CD4-positive, CD25-positive, alpha-beta regulatory T cell (primary cell): ENCODE measurements at places on chromosomes 1 and 21. TPM values are rescaled to one million over a fixed set of nuclear protein-coding genes. Genes with fewer than 3 reads are reported as not detected.

DNA sequence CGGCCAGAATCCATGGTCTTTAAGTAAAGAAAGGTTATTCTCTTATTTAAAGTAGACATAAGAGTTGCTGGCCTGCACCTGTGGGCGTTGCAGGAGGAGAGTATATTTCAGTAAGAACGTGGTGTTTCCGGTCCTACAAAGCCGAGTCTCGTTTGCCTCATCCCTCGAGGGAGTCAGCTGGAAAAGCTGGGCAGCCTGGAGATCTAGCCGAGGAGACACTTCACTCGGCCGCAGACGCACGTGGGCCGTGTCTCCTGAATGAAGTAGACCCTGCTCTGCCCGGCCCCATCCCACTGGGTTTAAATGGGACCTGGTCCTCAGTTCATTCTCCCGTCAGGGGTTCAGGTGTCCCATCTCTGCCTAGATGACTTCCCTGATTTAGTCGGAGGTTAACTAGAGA, 14.9 kb downstream of the SLC45A1 start:
- DNase-seq: no peak

- no peak for DNase-seq
Observed at GRCh38 chr1:212255705-212256307, 29.4 kb upstream of the PPP2R5A start.

- no peak for DNase-seq
Observed at GRCh38 chr1:86751923-86752322, 47.5 kb downstream of the SH3GLB1 start.

DNA sequence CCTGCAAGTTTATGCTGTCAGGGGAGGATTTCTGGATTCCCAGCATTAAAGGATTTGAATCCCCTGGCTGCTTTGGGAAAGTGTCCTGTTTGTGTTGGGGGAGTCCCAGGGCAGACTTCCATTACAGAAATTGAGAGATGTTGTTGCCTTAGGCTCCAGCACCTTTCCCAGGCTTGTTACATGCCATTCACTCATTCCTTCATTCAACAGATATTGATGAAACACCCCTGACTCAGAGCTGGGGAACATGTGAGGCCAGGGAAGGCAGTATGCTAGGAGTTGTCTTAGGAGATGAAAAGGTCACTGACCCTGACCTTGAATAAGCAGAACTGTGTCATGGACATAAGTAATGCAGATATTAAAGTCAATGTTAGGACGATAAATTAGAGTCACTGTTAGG, 161.7 kb downstream of the NTMT2 start:
- no peak for DNase-seq

DNA sequence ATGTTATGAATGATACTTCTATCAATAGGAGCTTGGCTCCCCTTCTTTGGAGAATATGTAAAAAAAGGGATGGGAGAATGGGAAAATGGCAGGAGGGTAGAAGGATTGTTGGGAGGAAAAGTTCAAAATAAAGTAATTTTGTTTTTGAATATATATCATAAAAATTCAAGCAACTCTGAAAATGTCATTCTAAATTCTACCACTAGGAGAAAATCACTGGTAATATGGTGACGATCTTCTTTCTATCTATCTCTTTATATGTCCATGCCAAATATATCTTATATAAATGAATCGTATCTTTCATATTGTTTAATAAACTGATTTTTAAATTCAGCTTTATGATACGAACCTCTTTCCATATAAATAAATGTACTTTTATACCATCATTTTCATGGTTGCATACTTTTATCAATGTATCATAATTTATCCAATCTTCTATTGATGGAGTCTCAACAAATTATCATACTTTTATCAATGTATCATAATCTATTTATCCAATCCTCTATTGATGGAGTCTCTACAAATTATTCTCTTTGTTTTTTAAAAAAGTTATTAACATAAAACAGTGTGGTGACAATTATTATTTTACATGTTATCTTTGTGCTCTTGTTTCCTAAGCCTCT, 73.7 kb upstream of the MARK1 start:
- DNase-seq: no peak

DNA sequence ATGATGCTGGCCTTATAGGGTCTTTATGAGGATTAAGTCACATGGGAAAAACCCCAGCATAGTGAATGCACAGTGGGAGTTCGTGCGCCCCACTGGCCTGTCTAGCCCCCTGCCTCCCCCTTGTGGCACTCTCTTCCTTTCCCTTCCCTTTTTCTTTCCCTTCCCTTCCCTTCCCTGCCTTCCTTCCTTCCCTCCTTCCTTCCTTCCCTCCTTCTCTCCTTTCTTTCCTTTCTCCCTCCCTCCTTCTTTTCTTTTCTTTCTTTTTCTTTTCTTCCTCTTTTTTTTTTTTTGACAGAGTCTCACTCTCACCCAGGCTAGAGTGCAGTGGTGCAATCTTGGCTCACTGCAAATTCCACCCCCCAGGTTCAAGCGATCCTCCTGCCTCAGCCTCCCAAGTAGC, 38.6 kb downstream of the HTR6 start:
- no peak for DNase-seq

GRCh38 chr1:182376936-182377574, 14.5 kb downstream of the GLUL start:
- no peak for DNase-seq

DNA sequence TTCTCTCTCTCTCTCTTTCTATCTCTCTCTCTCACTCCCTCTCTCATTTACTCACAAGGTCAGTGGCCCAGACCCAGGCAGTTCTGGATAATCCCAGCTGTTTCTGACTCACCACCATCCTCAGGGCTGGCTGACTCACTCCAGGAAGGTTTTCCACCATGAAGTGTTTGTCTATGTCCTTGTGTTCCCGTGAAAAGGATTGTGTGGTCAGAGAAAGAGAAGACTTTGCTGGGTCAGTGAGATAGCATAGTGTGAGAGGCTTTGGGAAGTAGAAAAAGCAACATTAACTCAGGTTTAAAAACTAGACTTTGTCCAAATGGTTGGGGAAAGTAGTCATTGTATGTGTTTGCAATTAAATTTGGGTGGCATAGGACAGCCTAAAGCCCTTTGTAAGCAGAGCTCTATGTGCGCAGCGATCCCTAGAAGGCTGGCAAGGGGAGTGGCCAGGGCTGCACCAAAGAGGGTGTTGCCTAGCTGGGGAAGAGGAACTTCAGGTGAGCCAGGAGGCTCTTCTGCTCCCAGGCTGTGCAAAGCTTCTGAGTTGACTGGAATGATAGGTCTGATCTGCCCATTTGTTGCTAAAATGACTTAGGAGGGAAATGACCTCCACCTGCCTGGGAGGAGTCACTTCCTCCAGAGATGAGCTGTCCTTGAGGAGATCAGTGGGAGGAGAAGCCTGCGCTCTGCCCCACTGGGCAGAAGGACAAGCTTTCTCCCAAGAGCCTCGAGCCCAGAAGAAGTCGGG, 4.9 kb upstream of the CAPN2 start:
- DNase-seq: no peak

DNA sequence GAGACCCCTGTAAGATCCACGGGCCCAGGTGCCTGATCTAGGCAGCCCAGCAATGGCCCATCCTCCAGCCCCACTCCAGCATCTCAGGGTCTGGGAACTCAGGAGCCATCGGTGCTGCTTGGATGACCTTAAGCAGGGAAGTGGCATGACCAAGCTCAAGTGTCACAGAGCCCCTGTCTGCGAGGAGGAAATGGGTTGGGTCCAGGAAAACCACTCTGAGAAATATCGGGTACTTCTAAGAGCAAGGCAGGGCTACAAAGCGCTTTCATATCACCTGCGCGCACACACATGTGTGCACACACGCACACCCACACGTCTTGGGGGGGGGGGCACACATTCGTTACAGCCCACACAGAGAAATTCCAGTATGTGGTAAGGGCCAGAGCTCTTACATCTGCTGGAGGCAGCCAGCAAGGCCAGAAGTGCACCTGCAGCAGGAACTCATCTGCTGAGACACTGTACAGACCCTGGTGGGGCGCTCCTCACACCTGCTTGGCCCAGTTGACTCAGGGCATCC, 32.6 kb upstream of the SPOCD1 start:
- DNase-seq: peak; percentile 91

- DNase-seq: no peak
Observed at GRCh38 chr1:31677949-31678348, 25.9 kb downstream of the COL16A1 start.

GRCh38 chr1:118983558-118984041, 4.5 kb downstream of the TBX15 start:
- DNase-seq: no peak

DNA sequence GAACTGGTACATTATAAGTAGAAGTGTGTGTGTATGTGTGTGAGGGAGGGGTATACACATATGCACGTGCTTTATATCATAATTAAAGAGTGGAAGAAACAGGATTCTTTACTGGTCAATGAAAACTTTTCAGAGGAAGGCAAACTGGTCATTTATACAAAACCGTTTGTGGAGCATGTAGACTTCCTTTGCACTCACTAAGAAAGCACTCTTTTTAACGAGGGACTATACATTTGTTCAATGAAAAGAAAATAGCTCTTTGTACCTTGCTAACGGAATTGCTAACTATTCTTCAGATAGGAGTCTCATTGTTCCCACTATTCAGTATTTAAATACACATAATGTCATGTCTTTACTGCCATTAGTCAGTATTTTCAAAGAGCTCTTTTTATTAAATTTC, 219.3 kb downstream of the ST6GALNAC3 start:
- no peak for DNase-seq

DNA sequence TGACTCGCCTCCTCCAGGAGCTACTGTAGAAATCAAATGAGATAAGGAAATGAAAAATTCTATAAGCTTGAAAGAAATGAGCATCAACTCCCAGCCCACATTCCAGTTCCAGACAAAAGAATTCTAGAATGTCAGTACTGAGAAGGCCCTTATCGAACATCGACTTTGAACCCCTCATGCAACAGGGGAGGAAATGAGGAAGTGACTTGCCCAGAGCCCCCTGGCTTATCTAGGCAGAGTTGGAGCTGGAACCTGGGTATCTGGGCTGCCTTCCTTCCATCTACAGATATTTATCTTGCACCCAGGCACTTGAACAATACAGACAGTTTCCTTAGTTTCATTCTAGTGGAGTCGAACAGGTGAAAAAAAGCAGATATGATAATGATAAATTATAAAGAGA, 22.3 kb downstream of the MECR start:
- no peak for DNase-seq

GRCh38 chr21:41396558-41397075, 29.4 kb upstream of the MX1 start:
- DNase-seq: no peak

DNA sequence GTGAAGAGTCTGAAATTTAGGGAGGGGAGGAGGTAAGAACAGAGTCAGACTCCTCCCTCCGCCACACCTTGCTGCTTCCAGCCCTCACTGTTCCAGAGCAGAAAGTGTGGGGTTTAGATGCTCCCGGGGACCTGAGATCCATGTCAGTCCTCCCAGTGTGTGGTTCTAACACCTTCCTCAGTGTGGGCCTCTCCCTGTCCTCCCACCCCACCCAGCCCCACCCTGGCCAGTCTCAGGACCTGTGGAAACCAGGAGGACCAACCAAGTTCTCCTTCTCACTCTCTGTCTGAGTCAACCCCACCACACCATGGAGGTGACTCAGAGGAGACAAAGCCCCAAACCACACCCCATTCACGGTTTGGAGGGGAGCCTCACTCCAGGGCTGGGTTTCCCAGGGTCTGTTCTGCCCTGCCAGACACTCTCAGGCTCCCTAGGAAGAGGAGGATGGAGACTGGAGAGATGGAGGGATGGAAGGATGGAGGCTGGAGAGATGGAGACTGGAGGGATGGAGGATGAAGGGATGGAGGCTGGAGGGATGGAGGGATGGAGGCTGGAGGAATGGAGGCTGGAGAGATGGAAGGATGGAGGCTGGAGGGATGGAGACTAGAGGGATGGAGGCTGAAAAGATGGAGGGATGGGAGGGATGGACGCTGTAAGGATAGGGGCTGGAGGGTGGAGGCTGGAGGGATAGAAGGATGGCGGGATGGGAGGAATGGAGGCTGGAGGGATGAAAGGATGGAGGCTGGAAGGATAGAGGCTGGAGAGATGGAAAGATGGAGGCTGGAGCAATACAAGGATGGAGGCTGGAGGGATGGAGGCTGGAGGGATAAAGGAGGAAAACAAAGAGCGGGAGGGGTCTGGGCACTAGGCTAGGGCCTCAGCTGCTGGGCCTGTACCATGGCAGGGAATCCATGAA, 100.9 kb upstream of the RUNX3 start:
- peak; percentile 49 for DNase-seq

- no peak for DNase-seq
Observed at GRCh38 chr1:171457412-171457811, 27.9 kb upstream of the PRRC2C start.

DNA sequence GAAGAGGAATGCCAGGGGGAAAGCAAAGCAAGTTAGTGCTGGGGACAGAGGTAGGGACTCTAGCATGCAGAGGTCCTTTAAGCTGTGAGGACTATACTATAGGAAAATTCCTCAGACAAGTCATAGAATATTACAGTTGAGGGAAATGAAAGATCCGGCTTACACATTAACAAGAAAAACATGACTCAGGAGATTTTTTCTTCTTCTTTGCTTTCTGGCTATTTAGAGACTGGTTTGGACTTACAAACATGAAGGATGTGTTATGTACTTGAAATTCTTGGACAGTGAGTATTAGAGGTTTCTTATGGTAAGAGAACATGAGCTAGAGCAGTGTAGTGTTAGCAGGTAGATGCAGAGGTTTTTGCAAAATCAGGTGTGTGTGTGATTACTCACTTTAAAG, 24.9 kb downstream of the USP25 start:
- no peak for DNase-seq

DNA sequence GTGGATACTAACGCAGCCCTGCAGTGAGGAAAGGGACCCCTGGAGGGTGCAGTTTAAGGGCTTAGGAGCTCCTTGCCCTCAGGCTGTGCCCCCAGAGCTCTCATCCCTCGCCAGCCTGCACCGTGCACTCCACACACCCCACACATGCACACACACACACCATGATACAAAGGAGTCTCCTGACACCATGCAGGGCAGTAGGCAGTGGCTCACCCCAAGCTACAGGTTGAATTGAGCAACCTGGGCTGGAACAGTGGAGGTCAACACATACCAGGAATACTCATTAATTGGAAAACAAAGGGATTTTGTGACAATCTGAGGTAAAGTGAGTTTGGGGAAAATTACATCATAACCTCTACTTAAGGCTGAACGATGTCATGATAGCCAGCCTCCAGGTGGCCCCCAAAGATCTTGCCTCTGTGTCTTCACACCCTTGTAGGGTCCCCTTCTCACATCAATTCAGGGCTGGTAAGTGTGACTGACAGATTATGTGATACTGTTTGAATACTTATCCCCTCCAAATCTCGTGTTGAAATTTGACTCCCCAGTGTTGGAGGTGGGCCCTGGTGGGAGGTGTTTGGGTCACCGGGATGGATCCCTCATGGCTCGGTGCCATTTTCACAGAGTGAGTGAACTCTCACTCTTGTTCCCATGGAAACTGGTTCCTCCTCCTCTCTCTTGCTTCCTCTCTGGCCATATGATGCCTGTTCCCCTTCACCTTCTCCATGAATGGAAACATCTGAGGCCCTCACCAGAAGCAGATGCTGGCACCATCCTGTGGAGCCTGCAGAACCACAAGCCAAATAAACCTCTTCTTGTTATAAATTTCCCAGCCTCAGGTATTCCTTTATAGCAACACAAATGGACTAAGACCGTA, 111.0 kb upstream of the RAB4A start:
- no peak for DNase-seq

- DNase-seq: no peak
Observed at GRCh38 chr1:3242408-3243260, 173.6 kb downstream of the PRDM16 start.

GRCh38 chr1:189351960-189352359, 1125.7 kb downstream of the BRINP3 start:
- no peak for DNase-seq

The IGSF5 gene
- not detected for total RNA-seq

The PADI1 gene
- total RNA-seq: not detected

The PTPRU gene
- not detected for total RNA-seq

The TPTE gene
- total RNA-seq: not detected
